ENCODE measurements at places on chromosomes 13 and 19.
A peak's percentile ranks its signal among the peaks of the same experiment; 100 is the strongest.

GRCh38 chr13:49502954-49503353 is 7.2 kb downstream of the PHF11 start:
- no peaks in the 10 kb centered on the region for H3K36me3 ChIP-seq
- H3K27ac ChIP-seq = no peak overlapping the region
- no peak for DNase-seq
- no peak overlapping the region for H3K4me3 ChIP-seq

GRCh38 chr19:18225702-18226468 is at the start of gene PDE4C:
PDE4C (minus strand) TSS chr19:18226438; CDS start chr19:18226415, 23 bp downstream.
- H3K4me1 ChIP-seq = peaks cover 7% of the 10 kb centered on the region
- no peak for DNase-seq
- peaks cover 16% of the 10 kb centered on the region for H3K27me3 ChIP-seq
- peak within 1 kb of the TSS; percentile 54 for H3K4me3 ChIP-seq

DNA sequence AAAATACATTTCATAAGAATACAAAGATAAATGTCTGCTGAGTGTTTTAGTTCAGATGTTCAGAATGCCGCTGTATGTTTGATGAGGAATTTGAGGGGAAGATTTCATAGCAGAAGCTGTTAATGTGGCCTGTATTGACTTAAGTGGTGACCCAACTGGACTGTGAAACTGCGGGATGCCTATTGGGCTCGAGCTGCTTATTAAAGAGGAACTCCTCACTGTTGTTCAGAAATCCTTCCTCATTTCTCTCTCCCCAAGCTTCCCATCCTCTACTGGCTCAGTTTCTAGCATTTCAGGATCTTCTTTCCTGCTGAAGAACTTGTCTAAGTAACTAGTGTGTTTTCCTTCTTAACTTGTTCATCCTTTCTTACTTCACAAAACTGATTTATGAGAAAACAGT is 20.4 kb downstream of the DGKH start:
- H3K4me3 ChIP-seq = no peak overlapping the region
- H3K4me1 ChIP-seq = no peaks in the 10 kb centered on the region

DNA sequence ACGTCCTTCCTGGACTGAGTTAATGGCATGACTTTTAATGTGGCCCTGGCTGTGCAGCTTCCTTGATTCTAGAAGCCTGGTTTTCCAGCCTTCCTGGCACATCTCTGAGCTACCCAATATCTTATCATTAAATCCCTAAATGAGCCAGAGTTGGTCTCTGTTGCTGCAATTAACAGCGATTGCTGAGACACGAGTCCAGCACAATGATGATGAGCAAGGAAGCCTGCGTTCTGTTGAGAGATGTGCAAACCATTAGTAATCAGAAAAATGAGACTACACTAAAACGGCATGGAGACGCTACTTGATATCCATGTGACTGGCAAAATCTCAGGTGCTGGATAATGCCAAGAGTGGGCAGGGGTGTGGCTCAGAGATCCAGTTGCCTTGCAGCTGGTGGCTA is 26.2 kb downstream of the GPR42 start:
- H3K27me3 ChIP-seq = no peaks in the 10 kb centered on the region
- H3K36me3 ChIP-seq = no peaks in the 10 kb centered on the region
- DNase-seq = no peak
- no peak overlapping the region for H3K27ac ChIP-seq
- no peak overlapping the region for H3K4me3 ChIP-seq
- H3K4me1 ChIP-seq = no peaks in the 10 kb centered on the region

GRCh38 chr13:73428137-73428536 is 369.3 kb downstream of the KLF5 start:
- no peak overlapping the region for H3K4me3 ChIP-seq
- H3K36me3 ChIP-seq = no peaks in the 10 kb centered on the region
- no peak overlapping the region for H3K27ac ChIP-seq
- no peak for DNase-seq
- no peaks in the 10 kb centered on the region for H3K27me3 ChIP-seq
- no peaks in the 10 kb centered on the region for H3K4me1 ChIP-seq

GRCh38 chr13:77079902-77080413 is 53.0 kb upstream of the FBXL3 start:
- no peak overlapping the region for H3K4me3 ChIP-seq
- H3K36me3 ChIP-seq = peaks cover 39% of the 10 kb centered on the region
- peak overlapping the region; percentile 35 for H3K27ac ChIP-seq
- no peaks in the 10 kb centered on the region for H3K27me3 ChIP-seq
- no peak for DNase-seq
- no peaks in the 10 kb centered on the region for H3K4me1 ChIP-seq

- no peaks in the 10 kb centered on the region for H3K27me3 ChIP-seq
- no peak overlapping the region for H3K4me3 ChIP-seq
- H3K27ac ChIP-seq = no peak overlapping the region
- DNase-seq = no peak
- peaks cover 73% of the 10 kb centered on the region for H3K36me3 ChIP-seq
- no peaks in the 10 kb centered on the region for H3K4me1 ChIP-seq
Observed at GRCh38 chr19:647566-648284, 8.0 kb downstream of the FGF22 start.

GRCh38 chr13:43981091-43981490 is 101.4 kb downstream of the LACC1 start:
- H3K4me1 ChIP-seq = no peaks in the 10 kb centered on the region
- DNase-seq = no peak
- H3K4me3 ChIP-seq = no peak overlapping the region
- H3K27ac ChIP-seq = no peak overlapping the region
- no peaks in the 10 kb centered on the region for H3K36me3 ChIP-seq

- H3K4me1 ChIP-seq = no peaks in the 10 kb centered on the region
- H3K27me3 ChIP-seq = no peaks in the 10 kb centered on the region
- H3K4me3 ChIP-seq = no peak overlapping the region
- no peak overlapping the region for H3K27ac ChIP-seq
- H3K36me3 ChIP-seq = no peaks in the 10 kb centered on the region
Observed at GRCh38 chr19:28575816-28576215, 637.1 kb downstream of the UQCRFS1 start.

- no peaks in the 10 kb centered on the region for H3K36me3 ChIP-seq
- DNase-seq = no peak
- no peaks in the 10 kb centered on the region for H3K27me3 ChIP-seq
- no peak overlapping the region for H3K4me3 ChIP-seq
- peaks cover 2% of the 10 kb centered on the region for H3K4me1 ChIP-seq
Observed at GRCh38 chr13:28558567-28558966, 63.6 kb upstream of the FLT1 start.

- no peaks in the 10 kb centered on the region for H3K27me3 ChIP-seq
- peak overlapping the region; percentile 90 for H3K27ac ChIP-seq
- no peaks in the 10 kb centered on the region for H3K36me3 ChIP-seq
- no peaks in the 10 kb centered on the region for H3K4me1 ChIP-seq
- H3K4me3 ChIP-seq = peak overlapping the region; percentile 40
Observed at GRCh38 chr13:33610438-33611120, 207.4 kb upstream of the RFC3 start.

GRCh38 chr13:80133631-80134261 is 207.2 kb downstream of the SPRY2 start:
- no peak for DNase-seq
- H3K4me3 ChIP-seq = peak overlapping the region; percentile 29
- no peaks in the 10 kb centered on the region for H3K36me3 ChIP-seq
- H3K27ac ChIP-seq = peak overlapping the region; percentile 88
- H3K4me1 ChIP-seq = peaks cover 26% of the 10 kb centered on the region

DNA sequence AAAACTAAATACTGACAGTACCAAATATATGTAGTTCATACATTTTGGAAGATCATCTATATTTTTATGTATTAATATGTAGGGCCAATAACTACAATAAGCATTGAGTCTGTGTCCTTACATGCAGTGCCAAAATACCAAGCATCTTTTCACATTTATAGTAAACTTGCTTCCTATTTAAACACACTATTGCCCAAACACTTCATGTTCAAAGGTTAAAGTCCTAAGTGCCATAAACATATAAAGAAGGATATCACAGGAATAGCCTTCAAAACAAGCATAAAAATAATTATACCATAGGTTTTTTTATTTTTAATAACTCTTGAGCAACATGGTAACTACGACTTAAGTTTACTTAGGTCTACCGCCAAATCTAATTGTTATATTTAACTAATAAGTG is 27.1 kb downstream of the EXOSC8 start:
- no peak overlapping the region for H3K4me3 ChIP-seq
- DNase-seq = no peak

GRCh38 chr13:26498656-26499601 is 58.6 kb upstream of the WASF3 start:
- no peak overlapping the region for H3K27ac ChIP-seq
- H3K4me1 ChIP-seq = no peaks in the 10 kb centered on the region
- no peak for DNase-seq
- H3K27me3 ChIP-seq = no peaks in the 10 kb centered on the region
- no peak overlapping the region for H3K4me3 ChIP-seq
- no peaks in the 10 kb centered on the region for H3K36me3 ChIP-seq

DNA sequence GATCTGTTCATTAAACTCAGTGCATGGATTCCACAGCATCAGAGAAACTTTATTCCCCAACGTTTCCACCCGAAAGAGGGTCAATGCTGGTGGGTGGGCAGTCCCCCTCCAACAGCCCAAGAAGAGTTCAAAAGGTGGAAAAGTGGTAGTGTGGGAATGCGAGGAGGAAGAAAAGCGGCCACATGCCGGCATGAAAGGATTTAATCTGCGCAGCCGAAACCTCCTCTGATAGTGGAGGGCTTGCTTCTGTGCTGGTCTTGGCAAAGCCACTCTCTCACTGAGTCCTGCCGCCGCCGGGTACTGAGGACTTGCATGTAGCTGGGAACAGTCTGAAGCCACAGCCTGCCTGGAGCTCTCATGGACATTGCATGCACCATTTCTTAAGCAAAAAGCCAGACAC is 136.2 kb upstream of the ZNF536 start:
- H3K4me1 ChIP-seq = no peaks in the 10 kb centered on the region
- H3K27me3 ChIP-seq = no peaks in the 10 kb centered on the region
- H3K4me3 ChIP-seq = no peak overlapping the region
- H3K36me3 ChIP-seq = no peaks in the 10 kb centered on the region
- DNase-seq = no peak
- no peak overlapping the region for H3K27ac ChIP-seq

- DNase-seq = no peak
- no peaks in the 10 kb centered on the region for H3K4me1 ChIP-seq
Observed at GRCh38 chr13:39144941-39145533, 106.8 kb downstream of the NHLRC3 start.

GRCh38 chr19:823565-824121 is 1.9 kb upstream of the PLPPR3 start:
- no peaks in the 10 kb centered on the region for H3K36me3 ChIP-seq
- H3K27me3 ChIP-seq = peaks cover 23% of the 10 kb centered on the region
- H3K4me3 ChIP-seq = no peak overlapping the region
- no peak for DNase-seq
- H3K4me1 ChIP-seq = peaks cover 9% of the 10 kb centered on the region
- H3K27ac ChIP-seq = no peak overlapping the region

DNA sequence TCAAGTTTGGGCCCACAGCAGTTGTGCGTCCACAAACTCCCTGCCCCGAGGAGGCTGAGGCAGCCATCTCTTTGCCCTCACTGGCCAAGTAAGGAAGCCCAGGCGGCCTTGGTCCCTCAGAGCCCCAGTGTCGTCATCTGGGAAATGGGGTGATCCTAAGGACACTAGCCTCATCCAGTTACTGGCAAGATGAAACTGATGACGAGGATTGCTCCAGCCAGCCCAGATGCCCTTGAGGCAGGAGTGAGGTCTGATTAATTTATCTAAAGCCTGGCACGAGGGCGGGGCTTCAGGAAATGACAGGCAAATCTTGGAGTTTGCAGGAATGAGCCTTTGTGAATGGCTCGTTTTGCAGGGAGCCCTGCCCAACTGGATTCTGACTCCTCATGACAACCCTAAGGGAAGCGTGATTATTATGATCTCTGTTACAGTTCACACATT is 5.6 kb downstream of the LIPE start:
- no peak for DNase-seq
- no peaks in the 10 kb centered on the region for H3K36me3 ChIP-seq
- H3K27me3 ChIP-seq = no peaks in the 10 kb centered on the region

DNA sequence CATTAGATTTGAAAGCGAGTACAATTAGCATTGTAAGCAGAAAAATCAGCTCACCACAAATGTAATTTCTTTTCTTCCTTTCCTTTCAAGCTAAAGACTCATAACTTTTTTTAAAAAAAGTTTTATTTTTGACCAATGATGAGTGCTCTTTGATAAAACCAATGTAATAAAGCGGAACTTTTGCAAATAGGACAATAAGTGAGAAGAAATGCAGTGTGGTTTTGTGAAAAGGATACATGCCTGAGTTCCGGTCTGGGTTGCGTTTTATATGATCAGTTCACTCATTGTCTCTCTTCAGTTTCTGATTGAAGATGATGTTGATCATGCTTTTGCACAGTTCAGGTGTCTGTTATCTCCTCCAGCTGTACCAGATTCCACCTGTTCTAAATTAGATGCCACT is 274.4 kb downstream of the KLF12 start:
- no peaks in the 10 kb centered on the region for H3K4me1 ChIP-seq
- H3K27me3 ChIP-seq = no peaks in the 10 kb centered on the region
- no peak for DNase-seq
- no peak overlapping the region for H3K27ac ChIP-seq
- H3K36me3 ChIP-seq = no peaks in the 10 kb centered on the region
- H3K4me3 ChIP-seq = no peak overlapping the region

DNA sequence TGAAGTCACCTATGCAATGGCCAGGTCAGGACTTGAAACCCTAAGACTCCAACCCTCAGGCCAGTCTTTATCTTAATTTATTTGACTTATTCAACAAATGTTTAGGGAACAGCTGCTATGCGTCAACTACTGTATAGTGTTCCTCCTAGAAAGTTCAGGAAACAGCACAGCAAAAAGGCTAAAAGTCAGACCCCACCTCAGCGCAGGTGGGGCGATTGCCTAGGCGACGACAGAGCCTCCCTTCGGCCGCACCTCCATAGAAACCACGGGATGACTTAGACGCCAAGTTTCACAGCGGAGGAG is 502 bp downstream of the VRK3 start:
- peak overlapping the region; percentile 87 for H3K27ac ChIP-seq
- DNase-seq = no peak
- H3K27me3 ChIP-seq = no peaks in the 10 kb centered on the region
- peaks cover 15% of the 10 kb centered on the region for H3K4me1 ChIP-seq
- peaks cover 16% of the 10 kb centered on the region for H3K36me3 ChIP-seq

- no peaks in the 10 kb centered on the region for H3K27me3 ChIP-seq
- DNase-seq = no peak
- H3K27ac ChIP-seq = no peak overlapping the region
- H3K36me3 ChIP-seq = peaks cover 4% of the 10 kb centered on the region
- H3K4me3 ChIP-seq = no peak overlapping the region
- H3K4me1 ChIP-seq = no peaks in the 10 kb centered on the region
Observed at GRCh38 chr19:33453265-33453664, 68.3 kb downstream of the PEPD start.
